Stimulated activated naive CD4-positive, alpha-beta T cell treated with Interleukin-2 at 50 U/mL for 16 hours (primary cell): ENCODE measurements at places on chromosomes 12 and 14.

DNA sequence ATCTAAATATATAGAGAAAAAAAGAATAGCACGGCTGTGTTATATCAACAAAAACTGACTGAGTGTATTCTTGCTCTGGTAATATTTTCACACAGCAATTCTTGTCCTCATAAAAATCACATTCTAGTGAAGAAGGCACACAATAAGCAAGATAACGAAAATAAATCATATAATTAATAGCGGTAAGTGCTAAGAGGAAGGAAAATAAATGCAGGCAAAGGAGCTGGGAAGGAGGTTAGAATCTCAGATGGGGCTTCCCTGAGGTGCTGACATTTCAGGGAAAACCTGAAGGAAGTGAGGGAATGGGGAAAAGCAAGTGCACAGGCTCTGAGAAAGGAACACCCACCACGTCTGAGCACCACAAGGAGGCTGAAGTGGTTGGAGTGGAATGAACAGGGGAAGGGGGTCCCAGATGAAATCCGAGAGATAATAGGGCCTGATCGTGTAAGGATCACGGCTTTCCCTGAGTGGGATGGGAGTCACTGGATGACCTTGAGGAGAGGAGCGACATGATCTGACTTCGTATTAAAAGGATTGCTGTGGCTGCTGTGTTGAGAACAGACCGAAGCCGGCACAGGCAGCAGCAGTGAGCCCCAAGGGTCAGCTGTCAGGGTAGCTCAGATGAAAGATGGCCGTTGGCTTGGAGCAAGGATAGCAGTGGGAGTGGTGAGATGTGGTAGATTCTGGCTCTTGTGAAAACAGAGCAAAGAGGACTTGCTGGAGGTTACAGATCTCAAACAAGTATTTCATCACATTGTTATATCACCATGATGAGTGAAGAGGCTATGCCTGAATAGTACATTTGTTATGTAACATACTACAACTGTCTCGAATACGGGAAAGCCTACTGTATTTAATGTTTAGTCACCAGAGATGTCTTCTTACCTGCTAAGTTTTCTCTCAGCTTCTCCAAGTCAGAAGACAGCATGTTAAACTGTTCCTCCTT is 67.1 kb upstream of the VPS33A start:
- no peak for DNase-seq

DNA sequence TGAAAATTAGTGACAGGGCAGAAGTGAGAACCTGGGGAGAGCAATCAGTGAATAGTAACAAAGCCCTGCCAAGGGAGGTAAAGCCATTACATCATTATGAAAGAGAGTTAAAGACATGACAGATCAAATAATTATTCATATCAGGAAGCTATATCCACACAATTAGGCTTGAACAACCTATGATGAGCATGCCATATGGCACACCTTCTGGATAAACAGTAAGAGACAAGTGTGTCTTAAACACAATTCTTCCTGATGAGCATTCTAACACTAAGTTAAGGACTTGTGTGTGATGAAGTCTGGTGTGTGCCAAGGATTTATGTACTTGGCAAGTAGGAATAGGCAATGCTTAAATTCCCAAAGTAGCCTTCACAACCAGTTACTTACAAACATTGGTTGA is 76.1 kb downstream of the GALNT4 start:
- no peak for DNase-seq

GRCh38 chr14:59463787-59464485 is 1.2 kb downstream of the GPR135 start:
- DNase-seq: peak; percentile 32

- peak; percentile 4 for DNase-seq
Observed at GRCh38 chr12:104473374-104473983, 16.7 kb downstream of the CHST11 start.

- DNase-seq: peak; percentile 61
Observed at GRCh38 chr14:105314287-105315200, at the start of gene PACS2. TSS of gene PACS2 (plus strand) at chr14:105314748. CDS start at chr14:105314919, 171 bp downstream.

DNA sequence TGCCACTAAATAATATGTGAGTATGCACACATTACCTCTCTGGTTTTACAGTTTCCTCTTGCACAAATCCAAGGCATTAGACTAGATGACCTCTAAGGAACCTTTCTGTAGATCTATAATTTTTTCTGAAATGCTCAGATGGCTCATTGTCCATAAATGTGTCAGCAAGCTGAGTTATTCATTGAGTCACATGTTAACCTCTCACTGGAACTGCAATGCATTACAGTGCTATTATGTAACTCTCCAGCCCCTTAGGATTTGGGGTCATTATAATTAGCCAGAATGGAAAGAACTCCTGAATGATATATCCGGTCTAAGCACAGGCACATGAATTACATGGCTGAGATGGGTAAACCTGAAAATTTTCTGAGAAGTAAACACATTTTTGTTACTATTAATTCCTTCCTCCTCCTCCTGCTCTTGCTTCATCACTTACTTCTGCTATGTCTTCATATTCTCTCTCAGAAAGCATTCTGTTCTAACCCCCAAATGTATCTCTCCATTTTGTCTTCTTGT is 20.3 kb upstream of the DRAM1 start:
- no peak for DNase-seq

DNA sequence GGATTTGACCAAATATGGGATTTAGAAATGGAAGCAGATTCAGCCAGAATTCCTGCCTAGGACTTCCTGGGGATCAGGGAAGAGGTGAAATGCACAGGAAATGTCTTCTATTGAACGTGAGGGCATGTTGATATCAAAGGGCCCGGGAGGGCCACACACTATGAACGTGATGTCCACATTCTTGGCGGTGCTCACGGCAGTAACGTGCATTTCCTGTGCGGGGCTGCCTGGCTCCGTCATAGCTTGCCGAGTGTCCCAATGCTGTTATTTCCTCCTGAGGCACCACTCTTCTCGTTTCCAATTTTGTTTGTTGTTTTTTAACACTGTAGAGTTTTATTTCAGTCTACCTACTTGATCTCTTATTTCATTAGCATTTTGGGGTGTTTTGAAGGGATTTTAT is 67.3 kb downstream of the ZNF664 start:
- DNase-seq: no peak

- no peak for DNase-seq
Observed at GRCh38 chr14:42480255-42480654, 873.6 kb downstream of the LRFN5 start.

DNA sequence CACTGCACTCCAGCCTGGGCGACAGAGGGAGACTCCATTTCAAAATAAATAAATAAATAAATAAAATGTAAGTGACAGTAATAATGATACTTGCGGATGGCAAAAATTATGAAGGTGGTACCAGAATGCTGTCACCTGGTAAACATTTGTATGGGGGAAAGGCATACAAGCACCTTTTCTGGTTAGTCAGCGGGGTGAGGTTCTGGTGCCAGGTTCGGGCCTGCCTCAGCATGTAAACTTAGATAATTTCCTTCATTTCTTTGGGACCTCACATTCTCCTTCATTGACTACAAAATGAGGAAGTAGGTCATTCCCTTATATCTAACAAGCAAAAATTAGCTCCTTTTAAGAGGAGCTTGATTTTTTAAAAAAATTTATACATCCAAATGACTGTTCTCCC is 10.8 kb downstream of the VTI1B start:
- no peak for DNase-seq

- DNase-seq: no peak
Observed at GRCh38 chr14:32434180-32434579, 105.1 kb downstream of the AKAP6 start.

- DNase-seq: no peak
Observed at GRCh38 chr12:18462442-18462841, 201.1 kb downstream of the PIK3C2G start.

DNA sequence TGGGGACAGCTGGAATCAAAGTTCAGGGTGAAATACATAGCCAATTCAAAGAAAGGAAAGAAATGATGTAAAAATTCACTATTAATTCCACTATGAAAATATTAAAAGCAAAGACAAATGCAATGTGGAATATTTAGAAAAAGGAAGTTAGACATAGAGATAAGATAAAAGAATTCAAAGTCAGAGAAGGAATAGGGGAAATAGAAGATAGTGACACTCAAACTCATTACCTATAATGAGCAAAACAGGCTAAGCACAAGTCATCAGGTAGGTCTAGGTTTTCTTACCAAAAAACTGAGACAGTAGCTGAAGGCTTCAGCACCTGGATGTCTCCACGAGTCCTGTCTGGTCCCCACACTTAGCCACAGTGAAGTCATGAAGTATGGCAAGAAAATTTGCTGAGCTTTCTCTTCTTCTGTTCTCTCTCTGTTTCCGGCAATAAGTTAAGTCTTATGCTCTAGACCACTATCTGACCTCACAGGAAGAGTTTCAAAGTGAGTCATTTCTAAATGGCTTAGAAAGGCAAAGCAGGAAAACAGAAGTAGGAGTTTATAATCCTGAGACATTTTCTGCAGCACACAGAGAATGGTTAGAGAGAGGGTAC is at the start of gene C3AR1:
TSS of gene C3AR1 (minus strand) at position 369 of the 604 bp plus-strand sequence. CDS start 6,174 bp downstream, outside the sequence.
- peak; percentile 1 for DNase-seq

DNA sequence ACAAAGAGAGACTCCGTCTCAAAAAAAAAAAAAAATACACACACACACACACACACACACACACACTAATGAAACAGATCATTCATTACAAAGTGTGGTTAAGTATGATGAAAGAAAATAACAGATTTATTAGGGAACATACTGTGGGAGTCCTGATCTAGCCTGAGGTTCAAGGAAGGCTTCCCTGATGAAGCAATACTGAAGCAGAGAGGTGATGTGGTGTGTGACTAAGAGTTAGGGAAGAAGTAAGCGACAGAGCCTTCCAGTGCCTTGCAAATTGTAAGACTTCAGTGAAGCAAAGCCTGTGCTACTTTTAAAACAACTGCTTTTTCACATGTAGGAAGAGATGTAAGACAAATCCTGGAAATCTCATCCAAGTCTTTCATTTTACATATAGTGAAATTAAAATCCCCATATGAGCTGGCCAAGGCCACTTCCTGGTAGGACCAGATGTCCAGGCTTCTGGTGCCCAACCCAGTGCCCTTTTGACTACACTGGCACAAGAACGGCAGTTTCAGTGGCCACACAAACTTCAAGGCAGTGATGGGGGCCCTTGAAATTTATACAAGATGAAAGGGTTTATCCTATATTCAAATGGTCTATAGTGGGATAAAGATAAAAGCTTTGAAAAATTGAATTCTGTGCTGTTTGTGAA is 86.2 kb downstream of the STON2 start:
- DNase-seq: no peak

DNA sequence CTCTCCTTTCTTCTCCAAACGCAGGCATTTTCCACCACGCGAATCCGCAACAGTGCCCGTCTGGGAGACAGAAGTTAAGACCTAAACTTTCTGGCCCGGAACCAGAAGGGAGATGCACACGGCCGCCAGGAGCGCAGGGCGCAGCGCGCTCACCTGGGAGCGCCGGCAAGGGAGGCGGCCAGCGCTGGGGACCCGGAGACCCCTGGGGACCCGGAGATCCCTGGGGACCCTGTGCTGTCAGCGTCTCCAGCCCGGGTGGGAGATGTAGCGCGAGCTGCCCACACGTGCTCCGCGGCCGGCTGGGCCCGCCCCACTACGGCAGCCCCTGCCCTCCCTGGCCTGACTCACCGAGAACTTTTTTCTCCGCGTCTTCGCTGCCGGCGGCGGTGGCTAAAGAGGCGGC is 620 bp downstream of the YBX3 start:
- peak; percentile 36 for DNase-seq

DNA sequence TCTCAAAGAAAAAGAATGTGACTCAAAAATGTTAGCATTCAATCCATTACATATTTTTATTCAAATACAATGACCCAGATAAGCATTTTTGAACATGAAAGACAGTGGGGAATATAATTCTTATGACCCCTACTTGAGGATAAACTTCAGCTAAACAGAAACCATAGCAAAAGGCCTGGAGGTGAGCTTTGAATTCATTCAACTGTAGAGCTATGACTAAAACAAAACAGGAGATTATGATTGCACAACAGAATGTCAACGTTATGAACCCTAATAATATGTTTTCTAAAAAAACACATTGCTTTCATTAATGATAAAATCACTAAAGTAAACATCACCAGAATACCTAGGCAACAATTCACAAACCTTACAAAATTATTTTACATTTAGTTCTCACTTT is 27.8 kb downstream of the EFCAB11 start:
- DNase-seq: no peak

DNA sequence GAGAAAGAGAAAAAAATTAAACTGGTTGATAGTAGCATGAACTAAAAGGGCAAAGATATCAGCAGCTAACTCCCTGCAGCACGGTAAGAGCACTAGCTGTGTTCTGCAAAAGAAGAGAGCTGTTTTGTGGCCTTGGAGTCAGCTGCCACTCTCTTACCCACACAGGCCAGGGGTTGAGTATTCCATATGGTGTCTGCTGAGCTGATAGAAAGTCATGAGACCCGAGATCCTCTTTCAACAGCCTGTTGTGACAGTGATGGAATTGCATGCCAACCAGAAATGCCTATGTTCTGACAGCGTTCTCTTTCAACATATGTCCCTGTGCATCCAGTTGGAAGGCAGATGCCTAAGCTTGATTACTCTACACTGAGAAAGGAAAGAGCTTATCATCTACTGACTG is 39.9 kb downstream of the TMTC1 start:
- DNase-seq: no peak

GRCh38 chr12:4137015-4137414 is 136.5 kb upstream of the CCND2 start:
- no peak for DNase-seq

- DNase-seq: no peak
Observed at GRCh38 chr12:52506858-52507715, 13.1 kb downstream of the KRT5 start.

GRCh38 chr14:96461950-96462798 is 40.0 kb upstream of the PAPOLA start:
- DNase-seq: no peak

- no peak for DNase-seq
Observed at GRCh38 chr14:92274055-92274454, 48.9 kb upstream of the SLC24A4 start.

- no peak for DNase-seq
Observed at GRCh38 chr12:68798882-68799234, 9.1 kb upstream of the MDM2 start.

GRCh38 chr14:104877066-104877805 is 12.2 kb downstream of the CEP170B start:
- DNase-seq: no peak

DNA sequence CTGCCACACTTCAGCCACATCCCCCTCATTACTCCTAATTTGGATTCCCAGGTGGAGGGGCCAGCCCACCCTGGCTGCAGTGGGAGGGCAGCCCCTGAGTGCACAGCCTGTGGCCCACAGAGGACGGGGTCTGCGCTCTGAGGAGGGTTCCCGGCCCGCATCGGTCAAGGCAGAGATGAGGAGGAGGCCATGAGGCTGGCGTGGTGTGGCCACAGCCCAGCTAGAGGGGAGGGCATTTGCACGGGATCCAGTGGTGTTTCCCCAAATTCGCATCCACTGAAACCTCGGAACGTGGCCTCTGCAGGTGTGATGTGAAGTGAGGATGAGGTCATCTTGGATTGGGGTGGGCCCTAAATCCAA is 38.1 kb upstream of the FBRSL1 start:
- DNase-seq: no peak
